CD4-positive, CD25-positive, alpha-beta regulatory T cell (primary cell): ENCODE measurements at places on chromosomes 6 and 20. TPM values are rescaled to one million over a fixed set of nuclear protein-coding genes. Genes with fewer than 3 reads are reported as not detected.
A peak's percentile ranks its signal among the peaks of the same experiment; 100 is the strongest.

DNA sequence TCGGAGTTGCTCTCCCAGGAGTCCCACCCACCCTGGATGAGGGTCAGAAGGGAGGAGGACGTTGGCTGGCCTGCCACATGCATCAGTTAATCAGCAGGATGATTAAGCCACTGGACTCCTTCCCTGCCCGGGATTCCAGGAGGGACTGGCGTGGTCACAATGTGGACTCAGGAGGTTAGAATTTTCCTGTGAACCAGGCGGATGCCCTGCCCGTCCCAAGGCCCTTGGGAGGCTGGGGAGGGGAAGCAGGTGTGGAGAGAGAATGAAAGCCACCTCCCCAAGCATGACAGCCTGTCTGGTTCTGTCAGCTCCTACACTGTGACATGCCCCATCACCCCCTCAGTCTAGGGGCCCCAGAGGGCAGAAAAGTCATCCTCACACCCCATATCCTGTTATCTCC is 11.6 kb upstream of the ITPR3 start:
- H3K36me3 ChIP-seq: no peaks in the 10 kb centered on the region
- no peak overlapping the region for H3K27ac ChIP-seq
- H3K4me1 ChIP-seq: no peaks in the 10 kb centered on the region
- H3K27me3 ChIP-seq: no peaks in the 10 kb centered on the region

- H3K36me3 ChIP-seq: no peaks in the 10 kb centered on the region
- H3K27me3 ChIP-seq: no peaks in the 10 kb centered on the region
- H3K27ac ChIP-seq: no peak overlapping the region
- no peak overlapping the region for H3K4me3 ChIP-seq
- DNase-seq: no peak
- no peaks in the 10 kb centered on the region for H3K4me1 ChIP-seq
These were observed 8.1 kb upstream of the CCN5 start for GRCh38 chr20:44707018-44707579.

- DNase-seq: no peak
- no peaks in the 10 kb centered on the region for H3K27me3 ChIP-seq
These were observed 273.5 kb upstream of the POU3F2 start for GRCh38 chr6:98560841-98561240.

The TRIM31 gene
- 0.13 TPM for polyA plus RNA-seq

DNA sequence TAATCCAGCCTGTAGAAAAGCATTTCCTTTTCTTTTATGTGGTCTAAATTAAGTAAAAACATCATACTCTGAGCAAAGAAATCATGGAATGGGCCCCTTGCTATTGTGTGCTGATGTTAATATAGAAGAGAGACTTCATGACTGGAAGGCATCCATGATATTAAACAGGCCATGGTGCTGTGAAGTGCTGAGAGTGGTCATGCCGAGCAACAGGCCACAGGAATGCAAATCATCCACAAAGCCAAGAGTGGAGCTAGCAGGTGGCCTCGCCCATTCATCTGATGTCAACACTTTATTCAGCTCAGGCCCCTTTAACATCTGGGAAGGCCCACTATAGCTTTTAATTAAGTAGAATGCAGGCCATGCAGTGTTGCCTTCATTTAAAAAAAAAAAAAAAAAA is 115.2 kb upstream of the HMGCLL1 start:
- DNase-seq: no peak
- no peak overlapping the region for H3K4me3 ChIP-seq
- H3K27ac ChIP-seq: no peak overlapping the region
- no peaks in the 10 kb centered on the region for H3K27me3 ChIP-seq
- no peaks in the 10 kb centered on the region for H3K4me1 ChIP-seq

- no peaks in the 10 kb centered on the region for H3K27me3 ChIP-seq
- H3K4me3 ChIP-seq: no peak overlapping the region
- peaks cover 4% of the 10 kb centered on the region for H3K36me3 ChIP-seq
- DNase-seq: peak; percentile 57
- H3K27ac ChIP-seq: no peak overlapping the region
- peaks cover 11% of the 10 kb centered on the region for H3K4me1 ChIP-seq
These were observed 30.0 kb downstream of the CDKAL1 start for GRCh38 chr6:20564269-20564668.

The BANF2 gene
- polyA plus RNA-seq: not detected

DNA sequence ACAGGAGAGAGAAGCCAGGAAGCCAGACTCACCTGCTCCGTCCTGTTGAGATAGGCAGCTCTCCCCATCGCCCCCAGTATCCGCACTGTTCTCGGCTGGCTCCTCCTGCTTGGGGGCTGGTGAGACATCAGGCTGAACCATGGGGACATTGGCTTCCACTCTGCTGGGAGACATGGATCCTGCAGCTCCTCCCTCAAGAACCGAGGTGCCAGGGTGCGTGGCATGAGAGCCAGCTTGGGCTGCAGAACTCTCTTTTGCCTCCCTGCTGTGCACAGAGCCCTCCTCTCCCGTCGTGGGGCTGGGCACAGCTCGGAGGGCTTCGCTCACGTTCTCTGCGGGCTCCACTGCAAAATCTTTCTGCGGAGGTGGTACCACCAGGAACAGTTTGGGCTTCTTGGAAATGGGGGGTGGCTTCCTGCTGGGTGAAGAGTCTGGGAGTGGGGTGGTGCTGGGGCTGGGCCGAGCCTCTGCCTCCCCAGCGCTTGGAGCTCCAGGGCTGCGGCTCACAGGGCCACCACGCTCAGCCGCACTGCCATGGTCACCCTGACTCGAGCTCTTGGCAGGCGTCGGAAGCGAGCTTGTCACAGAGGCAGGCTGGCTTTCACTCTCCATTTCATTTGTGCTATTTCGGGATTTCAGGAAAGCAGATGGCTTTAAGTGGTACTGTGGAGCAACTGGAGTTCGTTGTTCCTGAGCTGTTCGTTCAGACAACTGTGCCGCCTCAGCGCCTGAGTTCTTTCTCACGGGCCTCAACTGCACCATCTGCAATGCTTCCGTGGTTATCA is 26.5 kb downstream of the HEBP2 start:
- no peaks in the 10 kb centered on the region for H3K36me3 ChIP-seq
- H3K27me3 ChIP-seq: no peaks in the 10 kb centered on the region
- DNase-seq: no peak

DNA sequence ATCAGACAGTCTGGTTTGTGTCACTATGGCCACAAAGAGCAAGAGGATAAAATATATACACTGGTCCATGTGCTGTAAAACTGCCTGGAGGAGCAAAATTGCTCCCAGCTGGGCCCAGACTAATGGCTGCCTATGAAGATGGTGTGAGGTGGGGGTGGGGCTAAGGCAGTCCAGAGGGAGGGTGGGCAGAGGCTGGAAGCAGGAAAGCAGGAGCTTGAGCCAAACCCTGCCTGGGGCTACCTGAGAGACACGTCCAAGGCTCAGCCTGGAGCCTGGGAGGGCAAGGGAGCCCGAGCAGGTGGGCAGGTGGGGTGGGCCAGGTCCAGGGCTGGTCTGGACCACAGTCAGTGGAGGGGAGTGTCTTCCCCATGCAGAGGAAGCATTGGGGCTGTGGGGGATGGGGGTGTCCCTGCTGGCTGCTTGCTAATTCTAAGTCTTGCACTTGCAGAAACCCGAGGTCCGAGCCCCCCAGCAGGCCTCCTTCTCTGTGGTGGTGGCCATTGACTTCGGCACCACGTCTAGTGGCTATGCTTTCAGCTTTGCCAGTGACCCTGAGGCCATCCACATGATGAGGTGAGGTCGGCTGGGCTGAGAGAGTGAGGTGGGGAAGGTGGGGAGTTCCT is 9.5 kb downstream of the HSPA12B start:
- no peak for DNase-seq
- H3K27ac ChIP-seq: no peak overlapping the region
- H3K4me1 ChIP-seq: peaks cover 8% of the 10 kb centered on the region
- no peaks in the 10 kb centered on the region for H3K36me3 ChIP-seq
- H3K4me3 ChIP-seq: no peak overlapping the region
- H3K27me3 ChIP-seq: no peaks in the 10 kb centered on the region

DNA sequence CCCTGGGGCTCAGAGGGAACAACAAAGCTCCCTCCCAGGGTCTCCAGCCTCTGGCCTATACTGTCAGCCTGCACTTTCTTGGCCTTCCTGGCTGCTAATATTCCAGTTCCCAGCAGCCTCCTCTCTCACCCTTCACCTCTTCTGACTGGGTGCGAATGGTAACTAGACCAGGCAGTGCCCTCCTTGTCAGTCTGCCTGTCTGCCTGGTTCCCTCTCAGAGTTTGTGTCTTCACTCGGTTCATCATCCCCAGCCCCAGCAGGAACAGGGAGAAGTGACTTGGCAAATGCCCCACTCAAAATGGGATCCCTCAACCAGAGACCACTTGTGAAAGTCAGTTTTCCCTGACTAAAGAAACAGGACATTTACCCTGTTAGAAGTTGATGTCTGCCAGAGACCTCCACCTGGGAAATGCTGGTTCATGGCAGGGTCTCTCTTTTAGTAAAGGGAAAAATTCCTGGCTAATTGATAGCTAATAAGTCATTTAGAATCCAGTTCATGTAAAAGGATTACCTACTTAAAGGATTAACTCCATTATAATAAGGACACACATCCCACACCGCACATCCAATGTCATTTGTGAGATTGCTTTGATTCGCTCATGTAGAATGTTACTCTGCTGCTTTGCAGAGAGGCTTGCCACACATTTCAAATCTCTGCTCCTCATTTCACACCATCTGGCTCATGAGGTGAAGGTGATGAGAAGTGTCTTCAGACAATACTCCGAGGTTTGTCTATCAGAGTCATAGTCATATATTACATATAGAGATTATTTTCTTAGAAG is 18.6 kb upstream of the MICB start:
- no peaks in the 10 kb centered on the region for H3K36me3 ChIP-seq
- no peaks in the 10 kb centered on the region for H3K27me3 ChIP-seq
- no peak overlapping the region for H3K4me3 ChIP-seq
- peaks cover 1% of the 10 kb centered on the region for H3K4me1 ChIP-seq
- no peak for DNase-seq

GRCh38 chr6:142679907-142680700 is 264.9 kb downstream of the HIVEP2 start:
- H3K27me3 ChIP-seq: peaks cover 4% of the 10 kb centered on the region
- H3K36me3 ChIP-seq: no peaks in the 10 kb centered on the region
- no peaks in the 10 kb centered on the region for H3K4me1 ChIP-seq
- H3K4me3 ChIP-seq: no peak overlapping the region
- no peak overlapping the region for H3K27ac ChIP-seq

DNA sequence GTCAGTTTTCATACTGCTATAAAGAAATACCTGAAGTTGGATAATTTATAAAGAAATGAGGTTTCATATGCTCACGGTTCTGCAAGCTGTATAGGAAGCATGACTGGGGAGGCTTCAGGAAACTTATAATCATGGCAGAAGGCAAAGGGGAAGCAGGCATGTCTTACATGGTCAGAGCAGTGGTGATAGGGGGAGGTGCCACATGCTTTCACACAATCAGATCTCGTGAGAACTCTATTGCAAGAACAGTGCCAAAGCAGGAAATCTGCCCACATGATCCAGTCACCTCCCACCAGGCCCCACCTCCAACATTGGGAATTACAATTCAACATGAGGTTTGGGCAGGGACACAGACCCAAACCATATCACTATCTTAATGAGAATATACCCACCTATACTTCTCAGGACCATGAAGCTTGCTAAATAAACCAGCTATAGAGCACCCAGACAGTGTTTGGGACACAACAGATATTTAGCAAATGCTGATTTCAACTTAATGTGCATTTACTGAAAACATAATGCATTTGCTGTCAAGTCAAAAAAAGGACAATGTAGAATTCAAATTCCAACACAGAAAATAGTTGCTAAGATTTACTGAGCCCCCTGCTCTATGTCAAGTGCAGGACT is 63.8 kb downstream of the TNFRSF21 start:
- H3K36me3 ChIP-seq: no peaks in the 10 kb centered on the region
- no peaks in the 10 kb centered on the region for H3K27me3 ChIP-seq
- H3K4me3 ChIP-seq: no peak overlapping the region
- H3K27ac ChIP-seq: no peak overlapping the region

The CLPSL1 gene
- polyA plus RNA-seq: not detected

- H3K27me3 ChIP-seq: peaks cover 10% of the 10 kb centered on the region
- H3K4me3 ChIP-seq: no peak overlapping the region
- peaks cover 7% of the 10 kb centered on the region for H3K4me1 ChIP-seq
- DNase-seq: no peak
- no peak overlapping the region for H3K27ac ChIP-seq
- H3K36me3 ChIP-seq: no peaks in the 10 kb centered on the region
These were observed 4.2 kb downstream of the SCRT2 start for GRCh38 chr20:671252-672030.

DNA sequence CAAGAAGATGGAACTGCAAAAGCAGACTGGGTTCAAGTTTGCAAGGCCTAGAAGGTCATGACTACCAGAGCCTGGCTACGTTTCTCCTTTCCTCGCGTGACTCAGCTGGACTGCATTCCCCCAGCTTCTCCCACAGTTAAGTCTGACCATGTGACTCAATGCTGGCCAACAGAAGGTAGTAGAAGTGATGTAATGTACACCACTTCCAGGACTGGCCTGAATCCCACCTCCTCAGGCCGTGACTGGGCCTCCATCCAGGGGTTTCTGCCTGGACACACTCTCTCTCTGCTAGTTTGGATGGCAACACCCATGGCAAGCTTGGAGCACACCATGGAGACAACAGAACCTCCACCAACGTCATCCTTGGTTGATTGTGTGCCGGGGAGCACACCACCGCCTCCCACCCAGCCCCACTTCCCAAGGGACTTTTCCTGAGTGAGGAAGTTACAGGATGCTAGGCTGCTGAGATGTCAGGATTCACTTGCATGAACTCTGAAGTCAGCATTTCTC is 112.0 kb upstream of the CDYL start:
- no peaks in the 10 kb centered on the region for H3K36me3 ChIP-seq
- no peak overlapping the region for H3K27ac ChIP-seq
- H3K4me1 ChIP-seq: no peaks in the 10 kb centered on the region
- DNase-seq: no peak
- H3K4me3 ChIP-seq: no peak overlapping the region
- no peaks in the 10 kb centered on the region for H3K27me3 ChIP-seq

The TFAP2B gene
- not detected for polyA plus RNA-seq

The NAA20 gene
- polyA plus RNA-seq: 69.9 TPM

The HDAC2 gene
- polyA plus RNA-seq: 71.5 TPM

The RAET1E gene
- not detected for polyA plus RNA-seq

The C6orf58 gene
- polyA plus RNA-seq: not detected

DNA sequence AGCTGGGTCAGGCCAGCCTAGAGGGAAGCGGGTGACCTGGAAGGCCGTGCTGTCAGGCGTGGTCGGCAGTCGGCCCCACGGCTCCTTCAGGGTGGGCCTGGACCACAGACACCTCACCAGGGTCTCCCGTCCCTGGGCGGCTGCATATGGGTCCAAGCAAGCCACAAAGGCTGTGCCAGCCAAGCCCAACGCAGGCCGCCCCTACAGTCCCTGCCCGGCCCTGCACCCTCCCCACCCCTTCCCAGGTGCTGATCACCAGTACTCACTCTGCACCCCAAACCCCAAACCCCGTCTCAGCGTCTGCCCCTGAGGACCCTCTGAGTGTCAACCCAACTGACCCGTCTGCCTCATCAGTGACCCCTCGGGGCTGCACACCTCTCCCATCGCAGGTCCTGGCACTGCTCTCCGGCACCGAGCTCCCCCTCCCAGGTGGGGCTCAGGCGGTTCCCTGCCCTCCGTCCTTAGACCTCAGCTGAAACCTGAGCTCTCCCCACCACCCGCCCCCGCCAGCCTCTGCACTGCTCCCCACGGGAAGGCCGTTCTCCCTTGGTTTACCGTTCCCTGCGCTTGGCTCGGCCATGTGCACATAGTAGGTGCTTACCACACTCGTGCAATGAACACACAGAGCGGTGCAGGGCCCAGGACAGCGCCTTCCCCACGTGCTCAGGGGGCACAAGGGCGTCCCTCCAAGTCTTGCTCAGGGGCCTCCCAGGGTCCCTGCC is 1.5 kb upstream of the PPDPF start:
- no peaks in the 10 kb centered on the region for H3K27me3 ChIP-seq
- peaks cover 10% of the 10 kb centered on the region for H3K36me3 ChIP-seq
- no peak for DNase-seq
- peaks cover 24% of the 10 kb centered on the region for H3K4me1 ChIP-seq
- H3K4me3 ChIP-seq: no peak overlapping the region

- H3K36me3 ChIP-seq: peaks cover 9% of the 10 kb centered on the region
- H3K4me3 ChIP-seq: peak overlapping the region; percentile 72
- no peaks in the 10 kb centered on the region for H3K27me3 ChIP-seq
- H3K4me1 ChIP-seq: peaks cover 100% of the 10 kb centered on the region
These were observed 31.4 kb downstream of the FYN start for GRCh38 chr6:111841822-111842221.

The LAMA4 gene
- not detected for polyA plus RNA-seq

The GJA1 gene
- polyA plus RNA-seq: not detected
